ENCODE measurements at places on chromosomes 7 and 10.
A peak's percentile ranks its signal among the peaks of the same experiment; 100 is the strongest.

DNA sequence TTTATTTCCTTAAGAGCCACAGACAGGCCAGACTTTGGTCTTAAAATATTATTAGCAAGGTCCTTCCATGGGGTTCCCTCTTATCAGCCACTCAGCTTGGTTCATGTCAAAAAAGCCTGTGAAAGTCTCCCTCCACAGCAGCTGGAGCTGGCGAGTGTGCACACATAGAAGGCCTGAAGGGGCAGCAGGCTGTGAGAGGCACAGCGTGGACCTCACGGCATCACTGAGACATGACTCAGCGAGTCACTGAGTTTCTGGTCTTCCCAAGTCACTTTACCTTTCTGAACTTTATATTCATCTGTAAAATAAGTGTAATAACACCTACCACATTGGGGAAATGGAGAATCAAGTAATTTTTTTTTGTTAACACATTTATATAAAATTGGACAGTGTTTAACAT lies 8.7 kb downstream of the TAF3 start:
- no peak for DNase-seq

DNA sequence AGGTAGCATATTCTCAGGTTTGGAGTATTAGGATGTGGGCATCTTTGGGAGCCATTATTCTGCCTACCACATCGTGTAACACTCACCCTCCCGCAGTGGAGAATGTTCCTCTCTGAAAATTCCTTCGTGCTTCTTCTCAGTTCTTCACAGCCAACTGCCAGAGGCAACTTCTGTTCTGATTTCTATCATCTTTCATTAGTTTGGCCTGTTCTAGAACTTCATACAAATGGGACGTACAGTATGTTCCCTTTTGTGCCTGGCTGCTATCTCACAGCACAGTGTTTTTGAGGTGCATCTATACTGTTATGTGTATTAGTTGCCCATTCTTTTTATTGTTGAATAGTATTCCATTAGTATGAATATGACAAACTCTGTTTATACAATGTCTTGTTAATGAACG lies 8.9 kb upstream of the SLC26A3 start:
- no peak for DNase-seq

- DNase-seq = peak; percentile 23
These were observed 722 bp downstream of the MDH2 start for GRCh38 chr7:76048668-76048988.

GRCh38 chr7:128878226-128879105 lies 15.8 kb downstream of the ATP6V1F start:
- no peak for DNase-seq

DNA sequence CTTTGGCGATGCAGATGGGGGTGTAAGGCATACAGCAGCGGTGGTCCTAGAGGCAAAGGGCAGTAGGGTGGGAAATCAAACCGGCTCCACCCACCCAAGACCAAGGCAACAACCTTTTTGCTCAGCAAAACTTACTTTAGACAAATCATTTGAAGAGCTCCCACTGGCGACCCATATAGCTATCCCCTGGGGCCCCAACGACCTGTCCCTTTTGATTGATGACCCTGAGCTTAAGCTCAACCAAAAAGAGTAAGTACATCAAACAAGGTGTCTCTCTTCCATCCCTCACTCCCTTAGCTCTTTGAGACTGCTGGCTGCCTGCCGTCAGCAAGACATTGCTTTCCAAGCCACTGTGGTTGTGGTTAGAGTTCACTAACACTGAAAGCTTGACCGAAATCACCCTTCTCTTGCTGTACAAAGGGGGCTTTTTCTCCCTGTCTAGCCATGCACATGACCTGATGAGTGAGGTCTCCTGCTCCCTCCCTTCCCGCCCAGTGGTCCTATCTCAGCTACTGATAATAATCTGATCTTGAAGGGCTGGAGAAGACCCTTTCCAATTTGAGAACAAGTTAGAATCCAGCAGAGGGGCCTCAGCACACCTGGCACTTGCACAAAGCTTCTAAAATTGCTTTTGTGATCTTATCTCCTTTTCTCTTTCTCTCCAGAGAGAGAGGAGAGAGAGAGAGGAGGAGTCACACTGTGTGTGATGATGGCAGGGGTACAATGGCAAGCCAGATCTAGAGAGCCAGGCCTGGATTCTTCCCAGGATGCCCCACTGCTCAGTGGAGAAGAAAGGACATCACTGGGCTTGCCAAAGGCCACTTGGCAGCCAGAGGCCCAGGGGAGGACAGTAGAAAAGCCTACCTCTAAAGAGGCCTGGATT lies 42.2 kb downstream of the XPNPEP1 start:
- no peak for DNase-seq

DNA sequence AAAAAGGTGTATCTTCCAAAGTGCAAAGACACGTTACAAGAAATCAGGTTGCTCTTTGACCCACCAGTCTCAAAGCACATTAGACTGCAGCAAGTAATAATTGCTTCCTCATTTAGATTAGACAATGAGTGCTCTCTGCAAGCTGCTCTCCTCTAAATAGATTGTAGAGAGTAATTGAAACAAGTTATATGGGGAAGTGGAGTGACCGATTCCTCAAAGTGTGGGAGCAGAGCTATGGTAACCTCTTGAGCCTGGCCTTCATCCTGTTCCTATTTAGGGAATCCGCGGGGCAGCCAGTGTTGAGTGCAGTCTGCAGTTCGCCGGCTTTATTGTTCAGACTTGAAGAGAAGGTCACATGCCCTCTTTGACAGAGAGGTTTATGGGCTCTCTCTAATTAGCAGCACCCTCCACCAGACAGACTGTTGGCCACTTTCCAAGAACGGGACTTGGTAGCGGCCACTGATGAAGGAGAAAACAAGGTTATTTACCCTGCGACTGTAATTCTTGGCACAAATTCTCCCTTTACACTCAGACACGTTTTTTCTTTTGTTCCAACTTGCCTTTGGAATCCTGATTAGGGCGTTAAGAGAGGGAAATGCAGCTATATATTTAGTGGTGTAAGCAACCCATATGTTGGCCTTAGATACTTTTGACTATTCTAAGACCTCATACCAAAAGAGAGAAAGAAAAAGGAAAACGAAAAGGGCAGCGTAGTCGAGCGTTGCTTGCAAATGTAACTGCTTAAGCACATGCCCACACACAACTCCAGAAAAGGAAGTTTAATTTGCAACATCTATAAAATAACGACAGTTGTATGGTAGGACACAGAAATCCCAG lies 107.5 kb downstream of the REEP3 start:
- peak; percentile 57 for DNase-seq

GRCh38 chr7:10677668-10678232 lies 295.9 kb upstream of the PHF14 start:
- no peak for DNase-seq

- no peak for DNase-seq
These were observed 317.8 kb downstream of the HPSE2 start for GRCh38 chr10:98917828-98918227.

- no peak for DNase-seq
These were observed 19.5 kb downstream of the RAMP3 start for GRCh38 chr7:45176886-45177731.

DNA sequence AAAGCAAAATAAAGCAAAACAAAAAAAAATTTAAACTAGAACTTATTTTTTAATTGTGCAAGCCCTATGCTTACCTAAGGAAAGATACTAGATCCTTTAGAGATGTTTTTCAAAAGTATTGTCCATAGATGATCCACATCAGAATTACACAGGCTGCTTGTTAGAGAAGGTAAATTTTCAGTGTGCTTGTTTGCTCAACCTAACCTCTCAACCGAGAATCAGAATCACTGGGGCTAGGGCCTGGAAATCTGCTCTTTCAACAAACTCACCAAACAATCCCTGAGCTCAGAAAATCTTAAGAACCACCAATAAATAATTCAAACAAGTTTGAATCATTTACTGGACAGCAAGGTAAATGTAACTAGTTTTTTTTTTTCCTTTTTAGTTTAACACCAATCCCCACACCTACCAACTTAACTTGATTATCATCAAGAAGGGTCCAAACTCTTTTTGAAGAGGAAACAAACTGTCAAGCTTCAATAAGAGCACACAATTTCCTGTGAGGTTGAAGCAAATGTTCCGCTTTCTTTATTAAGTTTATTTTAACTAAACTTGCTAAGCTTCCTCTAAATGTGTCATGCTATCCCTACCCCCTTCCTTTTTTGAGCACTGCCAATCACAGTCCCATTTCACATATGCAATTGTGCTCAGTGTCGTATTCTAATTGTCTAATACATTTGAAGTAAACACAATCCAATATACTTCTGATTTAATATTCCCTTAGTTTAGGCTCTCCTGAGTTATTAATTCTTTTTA lies 7.4 kb upstream of the TSPAN33 start:
- DNase-seq = no peak

- no peak for DNase-seq
These were observed 147.2 kb upstream of the KLF14 start for GRCh38 chr7:130881091-130881798.

- no peak for DNase-seq
These were observed 148.4 kb downstream of the KLF6 start for GRCh38 chr10:3636356-3637181.

GRCh38 chr10:14801723-14802122 lies 27.0 kb upstream of the FAM107B start:
- DNase-seq = no peak

- no peak for DNase-seq
These were observed 148.7 kb upstream of the MKI67 start for GRCh38 chr10:128274938-128275337.

DNA sequence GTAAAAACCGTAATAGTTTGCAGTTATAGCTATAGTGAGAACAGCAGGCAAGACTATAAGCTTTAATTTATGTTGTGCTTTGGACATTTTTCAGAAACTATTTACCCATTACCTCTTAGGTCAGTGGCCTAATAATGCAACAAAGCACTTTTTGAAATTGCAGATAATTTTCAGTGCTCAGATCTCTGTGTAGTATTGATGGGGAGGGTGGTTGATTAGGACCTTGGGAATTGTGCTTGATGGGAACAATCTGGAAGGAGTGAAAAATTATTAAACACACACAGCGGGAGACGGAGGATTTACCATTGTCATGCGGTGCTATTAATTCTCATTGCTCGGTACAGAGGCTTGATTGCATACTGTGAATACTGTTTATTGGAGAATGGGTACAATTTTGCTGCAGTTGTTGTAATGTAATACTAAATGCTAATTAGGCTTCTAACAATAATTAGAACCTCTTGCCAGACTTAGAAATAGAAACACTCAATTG lies 304.8 kb downstream of the LRMDA start:
- DNase-seq = no peak

DNA sequence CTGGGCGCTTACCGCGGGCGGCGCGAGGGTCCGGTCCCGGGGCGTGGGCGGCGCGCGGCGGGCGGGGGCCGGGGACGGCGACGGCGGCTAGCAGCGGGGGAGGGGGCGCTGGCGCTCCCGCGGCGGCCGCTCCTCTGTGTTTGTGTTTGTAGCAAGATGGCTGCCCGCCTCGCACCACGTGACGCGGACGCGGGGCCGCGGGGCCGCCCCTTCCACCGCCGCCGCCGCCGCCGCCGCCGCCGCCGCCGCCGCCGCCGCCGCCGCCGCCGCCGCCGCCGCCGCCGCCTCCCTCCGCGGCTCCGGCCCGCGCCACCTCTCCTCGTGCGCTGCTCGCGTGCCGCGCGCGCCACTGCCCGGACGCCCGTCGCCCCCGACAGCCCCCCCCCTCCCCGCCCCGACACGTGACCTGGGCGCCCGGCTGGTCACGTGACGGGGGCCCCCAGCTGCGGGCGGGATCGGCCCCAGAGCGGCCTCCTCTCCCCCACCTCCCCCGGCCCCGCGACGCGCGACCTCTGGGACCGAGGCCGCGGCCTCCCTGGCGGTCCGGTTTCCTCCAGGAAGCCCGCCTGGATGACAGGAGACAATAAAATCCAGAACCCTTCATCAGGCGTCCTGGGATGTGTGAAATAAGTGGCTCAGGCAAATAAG lies at the start of gene GIGYF1:
TSS of gene GIGYF1 (minus strand) at position 153 of the 648 bp plus-strand sequence. CDS start 6,012 bp downstream, outside the sequence.
- DNase-seq = peak; percentile 42
